NCI-H524 treated with DMSO at 0.1 percent for 48 hours (cell line): ENCODE measurements at places on chromosomes 12 and 14.

DNA sequence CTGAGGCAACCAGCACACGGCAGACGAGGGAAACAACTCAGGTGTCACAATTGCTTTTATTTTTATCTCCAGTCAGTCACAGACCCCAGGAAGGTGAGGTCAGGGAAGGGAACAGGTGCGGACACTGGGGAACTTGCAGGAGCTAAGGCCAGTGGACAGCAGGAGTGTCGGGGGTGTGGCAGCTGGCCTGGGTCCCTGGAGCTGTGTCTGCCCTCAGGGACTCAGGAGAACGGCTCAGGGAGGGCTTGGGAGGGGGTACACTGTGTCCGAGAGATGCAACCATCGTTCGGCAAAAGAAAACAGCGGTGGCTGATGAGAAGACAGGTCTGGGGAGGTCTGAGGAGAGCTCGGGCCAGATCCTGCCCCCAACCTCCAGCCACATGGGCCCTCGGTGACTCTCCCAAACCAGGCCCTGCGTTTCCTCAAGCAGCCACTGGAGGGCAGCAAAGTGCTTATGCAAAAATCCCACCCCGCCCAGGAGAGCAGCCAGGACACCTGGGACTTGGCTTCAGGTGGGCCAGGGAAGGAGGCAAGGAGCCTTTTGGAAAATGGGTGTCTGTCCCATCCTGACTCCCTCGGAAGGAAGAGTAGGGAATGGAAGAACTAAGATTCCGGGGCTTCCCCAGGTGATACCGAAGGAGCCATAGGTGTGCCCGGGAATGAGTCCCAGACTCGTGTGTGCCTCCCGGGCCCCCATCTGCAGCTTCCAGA is 24.1 kb upstream of the BCDIN3D start:
- DNase-seq: no peak

DNA sequence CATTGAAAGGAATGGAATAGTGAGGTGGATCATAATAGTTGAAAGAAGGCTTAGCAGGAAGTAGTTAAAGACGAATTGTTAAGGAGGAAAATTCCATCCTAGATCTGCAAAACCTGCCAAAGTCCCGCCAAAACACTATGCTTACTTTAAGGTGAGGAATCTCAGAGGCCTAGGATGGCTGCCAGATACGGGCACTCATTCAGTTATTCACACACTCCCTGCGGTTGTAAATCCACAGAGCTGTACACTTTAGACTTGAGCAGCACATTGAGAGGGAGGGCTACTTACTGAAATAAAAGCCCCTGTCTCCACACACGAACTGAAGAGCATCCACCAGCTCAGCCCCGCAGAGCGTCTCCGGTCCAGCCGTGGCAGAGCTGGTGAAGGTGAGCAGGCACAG is 5.0 kb downstream of the IGF1 start:
- no peak for DNase-seq

DNA sequence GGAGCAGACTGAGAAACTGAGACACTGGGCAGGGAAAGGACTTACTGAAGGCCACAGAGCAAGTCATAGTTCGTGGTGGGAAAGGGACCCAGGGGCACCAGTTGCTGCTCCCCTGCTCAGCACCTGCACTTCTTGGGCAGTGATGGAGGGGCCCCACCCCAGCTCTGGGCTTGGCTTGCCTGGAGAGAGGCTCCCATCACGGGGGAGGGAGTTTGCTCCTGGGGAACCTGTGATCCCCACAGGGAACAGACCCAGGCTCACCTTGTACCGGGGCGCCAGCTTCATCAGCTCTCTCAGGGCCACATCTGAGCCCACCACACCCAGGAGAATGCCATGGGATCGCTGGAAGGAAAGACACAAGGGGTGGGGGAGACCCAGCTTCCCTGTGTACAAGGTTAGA is 39.8 kb downstream of the CACNA2D4 start:
- no peak for DNase-seq

DNA sequence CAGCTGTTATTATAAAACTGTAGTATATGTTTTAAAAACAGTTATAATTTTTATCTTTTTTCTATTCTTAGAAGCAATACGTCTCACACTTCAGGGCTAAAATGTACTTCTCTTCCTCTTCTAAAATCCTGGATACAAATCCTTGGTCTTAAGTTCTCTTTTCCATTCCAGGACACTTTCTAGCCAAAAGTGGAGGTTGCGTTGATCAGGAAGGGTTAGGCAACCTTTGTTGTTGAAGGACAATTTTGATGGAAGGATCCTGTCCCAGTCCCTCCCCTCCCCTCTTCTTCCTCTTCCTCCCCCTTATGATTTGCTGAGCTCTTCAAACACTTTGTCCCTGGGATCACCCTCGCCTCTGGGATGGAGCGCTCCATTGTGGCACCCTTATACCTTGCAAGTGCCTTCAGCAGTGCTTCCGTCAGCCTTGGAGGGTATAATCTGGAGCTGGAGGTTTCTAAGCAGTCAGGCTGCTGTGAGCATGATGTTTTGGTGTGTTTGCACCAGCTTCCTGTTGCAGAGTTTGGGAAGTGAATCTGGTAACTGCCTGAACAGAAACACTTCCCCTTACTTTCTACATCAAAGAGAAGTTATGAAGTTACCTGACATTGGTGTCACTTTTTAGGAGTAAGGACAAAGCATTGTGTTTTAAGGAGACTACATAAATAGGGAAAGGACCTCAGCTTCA is 87.4 kb upstream of the SLC38A2 start:
- DNase-seq: no peak

DNA sequence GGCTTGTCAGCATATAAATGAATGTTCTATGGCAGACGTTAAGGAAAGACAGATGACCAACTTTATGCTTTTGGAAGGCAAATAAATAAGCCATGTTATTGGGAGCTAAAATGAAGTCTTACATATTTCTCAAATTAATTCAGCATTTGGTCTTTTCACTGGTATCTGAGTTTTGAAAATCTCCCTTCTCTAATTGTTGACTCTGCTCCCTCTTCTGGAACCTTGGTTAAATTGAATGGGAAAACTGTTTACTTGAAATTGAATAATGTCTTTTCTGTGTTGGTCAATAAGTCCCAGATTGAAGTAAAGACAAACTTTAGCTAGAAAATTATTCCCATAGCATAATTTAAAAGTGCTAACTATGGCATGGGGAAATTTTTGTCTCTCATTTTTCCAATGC is 38.7 kb downstream of the LGR5 start:
- no peak for DNase-seq

- no peak for DNase-seq
These were observed 146.3 kb downstream of the PLCZ1 start for GRCh38 chr12:18591473-18591872.

DNA sequence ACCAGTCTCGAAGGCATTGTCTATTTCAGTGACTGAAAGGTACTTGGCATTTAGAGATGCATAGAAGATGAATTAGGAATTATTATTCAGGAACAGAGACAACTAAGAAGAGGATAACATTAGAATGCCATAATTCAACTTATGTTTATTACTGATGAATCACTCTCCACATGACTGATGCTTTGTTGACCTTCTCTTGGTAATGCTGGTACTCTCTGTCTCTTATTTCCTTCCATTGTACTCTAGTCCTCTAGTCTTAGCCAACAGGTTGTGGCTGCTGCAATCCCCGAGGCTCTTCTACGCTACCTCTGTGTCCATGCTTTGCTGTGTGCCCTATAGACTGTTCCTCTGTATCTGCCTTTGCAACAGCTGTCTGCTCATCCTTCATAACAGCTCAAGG is 652.9 kb downstream of the NRXN3 start:
- no peak for DNase-seq
